ENCODE measurements at places on chromosomes 13 and 19.
A peak's percentile ranks its signal among the peaks of the same experiment; 100 is the strongest.

- no peak for DNase-seq
These were observed 819.2 kb downstream of the UQCRFS1 start for GRCh38 chr19:28393574-28394336.

DNA sequence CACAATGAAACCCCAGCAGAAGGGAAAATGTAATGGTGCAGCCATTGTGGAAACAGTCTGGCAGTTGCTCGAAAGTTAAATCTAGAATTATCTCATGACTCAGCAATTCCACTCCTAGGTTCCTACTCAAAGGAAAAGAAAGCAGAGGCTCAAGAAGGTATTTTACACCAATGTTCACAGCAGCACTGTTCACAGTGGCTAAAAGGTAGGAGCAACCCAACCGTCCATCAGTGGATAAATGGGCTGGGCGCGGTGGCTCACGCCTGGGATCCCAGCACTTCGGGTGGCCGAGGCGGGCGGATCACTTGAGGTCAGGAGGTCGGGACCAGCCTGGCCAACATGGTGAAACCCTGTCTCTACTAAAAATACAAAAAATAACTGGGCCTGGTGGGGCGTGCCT, 25.9 kb downstream of the ZFR2 start:
- no peak for DNase-seq

DNA sequence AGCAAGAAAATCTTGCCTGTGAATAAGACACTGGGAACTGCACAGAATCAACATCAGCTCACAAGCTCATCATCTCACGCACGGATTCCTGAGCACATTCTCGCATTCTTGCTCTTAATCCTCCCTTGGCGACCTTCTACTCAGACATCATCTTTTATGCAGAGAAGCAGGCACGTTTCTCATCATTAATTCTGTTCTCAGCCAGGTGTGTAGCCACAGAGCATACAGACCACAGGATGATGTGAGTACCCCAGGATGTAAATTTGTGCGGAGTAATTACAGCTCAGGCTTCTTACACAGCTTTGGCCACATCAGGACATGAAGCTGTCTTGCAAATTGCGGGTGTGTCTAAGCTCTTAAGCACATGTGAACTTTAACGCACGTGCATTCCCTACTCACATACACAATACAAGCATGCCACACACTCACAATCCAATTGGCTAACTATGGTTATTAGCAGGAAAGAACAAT, 36.5 kb upstream of the SACS start:
- peak; percentile 46 for DNase-seq

DNA sequence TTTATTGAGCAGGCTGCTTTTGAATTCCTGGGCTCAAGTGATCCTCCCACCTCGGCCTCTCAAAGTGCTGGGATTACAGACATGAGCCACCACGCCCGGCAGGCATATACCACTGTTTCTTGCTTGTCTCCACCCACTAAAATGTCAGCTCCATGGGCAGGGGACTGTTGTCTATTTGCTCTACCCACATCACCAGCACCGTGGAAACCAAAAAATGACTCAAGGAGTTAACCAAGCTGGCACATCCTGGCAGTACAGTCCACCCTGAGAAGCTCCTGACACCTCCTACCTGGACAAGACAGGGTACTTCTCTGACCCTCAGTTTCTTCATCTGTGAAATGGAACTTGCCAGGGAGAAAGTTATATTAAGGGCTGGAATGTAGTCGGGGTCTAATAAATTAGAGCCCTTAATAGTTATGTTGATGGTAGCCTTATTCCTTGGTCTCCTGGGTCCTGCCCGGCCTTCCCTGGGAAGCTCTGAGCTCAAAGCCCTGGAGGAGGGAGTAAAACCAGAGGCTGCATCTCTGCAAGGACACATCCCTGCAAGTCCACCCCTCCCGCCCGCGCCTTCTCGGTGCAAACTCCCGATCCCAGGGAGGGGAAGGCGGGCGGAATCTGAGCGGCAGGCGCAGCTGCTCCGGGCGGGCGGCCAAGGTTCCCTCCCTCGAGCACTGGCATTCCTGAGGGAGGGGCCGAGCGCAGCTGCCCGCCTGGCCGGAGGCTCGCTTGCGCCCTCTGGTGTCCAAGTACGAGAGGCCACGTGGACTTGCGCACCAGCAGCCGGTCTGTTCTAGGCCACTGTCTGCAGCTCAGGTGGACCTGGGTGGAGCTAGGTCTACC, 14.1 kb downstream of the RDH8 start:
- DNase-seq: peak; percentile 41

GRCh38 chr13:30702006-30702405, 33.3 kb upstream of the ALOX5AP start:
- no peak for DNase-seq

- no peak for DNase-seq
These were observed 2678.4 kb downstream of the PCDH9 start for GRCh38 chr13:64551755-64552154.

DNA sequence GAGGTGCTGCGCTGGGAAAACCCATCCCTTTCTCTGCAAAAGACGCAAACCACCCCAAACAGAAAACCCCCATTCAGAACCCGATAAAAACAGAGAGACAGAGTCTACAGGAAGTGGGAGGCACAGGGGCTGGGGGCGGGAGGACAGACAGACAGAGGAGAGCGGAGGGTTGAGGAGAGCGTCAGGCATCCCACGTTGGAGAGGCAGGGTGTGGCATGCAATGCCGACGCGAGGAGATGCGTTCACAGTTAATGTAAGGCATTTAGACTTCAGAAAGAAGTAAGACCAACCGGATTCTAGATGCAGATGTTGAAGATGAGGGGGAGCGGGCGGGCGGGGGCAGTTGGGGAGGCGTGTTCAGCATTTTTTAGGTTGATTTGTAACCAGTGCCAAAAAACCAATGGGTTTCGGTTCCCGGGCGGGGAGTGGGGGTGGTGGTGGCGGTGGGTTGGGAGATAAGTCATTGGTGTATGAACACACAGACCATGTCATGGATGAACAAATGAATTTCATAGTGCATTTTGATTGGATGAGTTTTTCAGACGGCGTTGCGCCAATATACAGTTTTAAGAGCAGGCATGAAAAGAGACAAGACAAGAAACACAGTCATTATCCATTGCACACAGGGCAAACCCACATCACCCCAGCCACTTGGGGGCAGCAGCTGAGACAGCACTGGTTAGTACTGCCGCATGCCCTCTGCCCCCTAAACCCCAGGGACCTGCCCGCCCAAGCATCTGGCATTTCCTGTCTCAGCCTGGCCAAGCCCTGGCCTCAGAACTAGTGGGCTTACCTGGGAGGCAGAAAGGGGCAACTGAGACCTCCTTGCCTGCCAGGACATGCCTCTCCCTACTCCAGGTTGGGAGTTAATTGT, 91.3 kb downstream of the IER2 start:
- no peak for DNase-seq

- DNase-seq: no peak
These were observed 261.1 kb downstream of the TBC1D4 start for GRCh38 chr13:75220861-75221260.

- no peak for DNase-seq
These were observed 19.2 kb downstream of the SIGLEC8 start for GRCh38 chr19:51439021-51439465.

GRCh38 chr19:1238369-1239303, 831 bp upstream of the CBARP start:
- DNase-seq: no peak

DNA sequence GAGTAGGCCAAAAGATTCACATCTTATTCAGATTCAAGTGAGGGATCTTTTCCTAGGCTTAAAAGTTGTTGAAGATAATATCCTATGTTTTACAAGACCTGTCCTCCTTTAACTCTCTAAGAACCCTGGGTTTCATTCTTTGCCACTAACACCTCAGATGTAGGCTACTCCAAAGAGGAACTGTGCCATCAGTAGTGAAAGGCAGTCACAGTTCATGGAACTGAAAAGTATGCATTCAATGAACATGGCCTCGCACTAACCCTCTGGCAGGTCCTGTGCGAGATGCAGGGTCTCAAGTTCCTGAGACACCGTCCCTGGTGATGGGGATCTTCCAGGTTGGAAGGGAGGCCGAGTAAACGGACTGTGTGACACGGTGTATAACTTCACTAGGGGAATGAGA, 4.3 kb downstream of the LGALS14 start:
- no peak for DNase-seq

DNA sequence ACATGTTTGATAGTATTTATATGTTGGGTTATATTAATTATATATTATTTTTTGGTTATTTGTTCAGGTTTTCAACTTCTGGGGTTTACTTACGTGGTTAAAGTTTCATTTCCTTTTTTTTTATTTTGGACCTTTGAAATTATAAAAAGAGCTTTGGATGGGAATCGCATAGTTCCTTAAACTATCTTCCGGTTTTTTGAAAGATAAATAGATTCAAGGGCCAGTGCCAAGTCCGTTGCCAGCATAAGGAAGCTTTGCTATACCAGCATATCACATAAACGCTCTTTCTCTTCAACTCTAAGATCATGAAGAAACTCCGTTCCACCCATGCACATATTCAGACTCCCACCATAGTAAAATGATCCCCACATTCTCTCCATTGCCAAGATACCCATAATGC, 7.4 kb upstream of the OXGR1 start:
- DNase-seq: no peak

- DNase-seq: no peak
These were observed at the start of gene ADAMTS10 for GRCh38 chr19:8610041-8610935. Gene ADAMTS10 (minus strand): TSS chr19:8610715. CDS start chr19:8605710, 5,005 bp downstream.

GRCh38 chr13:24511019-24511815, 1.4 kb downstream of the PARP4 start:
- DNase-seq: peak; percentile 38

- peak; percentile 5 for DNase-seq
These were observed 1.2 kb downstream of the MKNK2 start for GRCh38 chr19:2049741-2050348.

GRCh38 chr19:50000038-50000840, 24.9 kb downstream of the VRK3 start:
- no peak for DNase-seq

Measured in NCI-H526 treated with DMSO at 0.1 percent for 48 hours (cell line).